NCI-H2029 (cell line): ENCODE measurements at places on chromosomes 11 and 22.

GRCh38 chr22:40818192-40818746 is 877 bp downstream of the SLC25A17 start:
- DNase-seq = no peak

- no peak for DNase-seq
Observed at GRCh38 chr11:103789952-103790351, 246.5 kb upstream of the DDI1 start.

DNA sequence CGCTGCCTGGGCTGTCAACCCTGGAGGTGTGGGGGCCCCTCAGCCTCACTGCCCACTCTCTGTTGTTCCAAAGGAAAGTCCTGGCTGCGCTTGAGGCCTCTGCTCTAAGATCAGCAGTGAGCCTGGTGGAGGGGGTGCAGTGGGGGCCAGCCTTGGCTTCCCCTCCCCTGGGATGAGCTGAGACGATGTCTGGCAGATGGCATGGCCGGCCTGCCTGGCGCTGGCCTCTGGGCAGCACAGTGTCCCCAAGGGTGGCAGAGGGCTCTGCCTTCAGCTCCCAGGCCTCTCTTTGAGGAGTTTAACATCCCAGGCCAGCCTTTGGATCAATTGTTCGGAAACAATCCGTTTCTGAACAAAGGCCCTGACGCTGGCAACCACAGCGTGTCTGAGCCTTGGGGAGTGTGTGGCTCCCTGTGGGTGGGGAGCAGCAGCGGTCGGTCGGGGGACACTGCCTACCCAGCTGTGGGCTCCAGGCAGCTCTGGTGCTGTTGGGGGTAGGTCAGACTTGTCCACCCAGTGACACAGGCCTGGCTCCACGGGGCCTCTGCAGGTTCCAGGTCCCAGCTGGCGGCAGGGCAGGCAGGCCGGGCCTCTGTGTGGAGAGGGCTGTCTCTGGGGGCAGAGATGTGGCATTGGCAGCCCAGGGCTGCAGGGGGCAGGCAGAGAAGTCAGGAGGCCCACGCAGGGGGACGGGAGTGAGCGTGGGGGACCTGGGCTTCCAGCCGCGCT is 12.1 kb downstream of the TSPAN4 start:
- no peak for DNase-seq

GRCh38 chr22:25183949-25184619 is 15.6 kb upstream of the CRYBB3 start:
- DNase-seq = no peak

DNA sequence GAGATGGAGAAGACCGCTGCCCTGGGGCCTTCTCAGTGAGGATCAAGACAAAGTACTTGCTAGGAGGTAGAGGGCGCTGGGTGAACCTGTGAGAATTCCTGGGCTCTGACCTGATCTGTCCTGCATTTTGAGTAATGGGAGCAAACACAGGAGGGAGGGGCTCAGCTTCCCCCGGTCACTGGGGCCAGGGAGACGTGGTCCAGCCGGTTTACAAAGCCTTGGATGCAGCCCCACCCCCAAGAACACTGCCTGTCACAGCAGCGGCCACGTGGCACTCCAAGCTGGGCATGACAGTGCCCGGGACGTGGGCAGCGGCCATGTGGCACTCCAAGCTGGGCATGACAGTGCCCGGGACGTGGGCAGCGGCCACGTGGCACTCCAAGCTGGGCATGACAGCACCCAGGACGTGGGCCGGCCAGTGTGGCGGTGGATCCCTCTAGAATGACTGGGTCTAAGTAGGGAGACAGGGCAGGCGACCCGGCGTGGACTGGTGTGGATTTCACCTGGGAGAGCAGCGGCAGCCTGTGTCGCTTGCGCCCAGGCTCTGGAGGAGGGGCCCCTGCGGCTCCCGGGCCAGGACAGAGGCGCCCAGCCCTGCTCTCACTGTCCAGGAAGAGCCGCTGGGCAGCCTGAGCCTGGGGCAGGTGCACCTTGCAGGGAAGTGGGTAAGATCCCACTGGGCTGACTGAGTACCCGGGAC is 2.5 kb upstream of the TTLL8 start:
- DNase-seq = no peak

- peak; percentile 75 for DNase-seq
Observed at GRCh38 chr11:32894149-32894827, 1.7 kb downstream of the QSER1 start.

DNA sequence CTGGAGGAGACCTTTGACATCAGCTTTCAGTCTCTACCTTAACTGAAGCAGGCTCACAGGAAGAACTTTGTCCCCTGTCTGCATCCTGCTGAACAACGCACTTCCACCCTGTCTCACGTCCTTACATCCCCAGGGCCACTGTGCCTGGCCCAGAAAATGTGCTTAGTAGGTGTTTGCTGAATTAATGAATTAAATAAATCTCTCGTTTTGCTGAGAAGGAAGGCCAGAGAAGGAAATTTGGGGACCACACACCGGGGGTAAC is 54.3 kb upstream of the CREB3L1 start:
- DNase-seq = no peak

DNA sequence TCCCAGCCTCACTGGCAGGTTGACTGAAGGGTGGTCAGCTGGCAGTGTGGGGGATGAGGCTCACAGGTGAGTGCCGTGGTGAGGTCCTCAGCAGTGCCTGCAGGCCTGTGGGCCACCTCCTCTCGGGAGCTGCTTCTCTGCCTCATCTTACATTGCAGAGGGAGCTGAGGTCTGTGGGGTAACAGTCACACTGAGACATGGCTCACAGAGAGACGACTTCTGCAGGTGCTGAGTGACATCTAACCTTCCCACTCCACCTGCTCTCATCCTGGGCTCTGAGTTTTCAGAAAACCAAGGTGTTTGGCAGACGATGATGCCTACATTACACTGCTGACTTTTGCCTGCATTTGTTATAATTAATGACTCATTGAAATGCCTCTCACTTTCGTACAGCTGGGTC is 8.8 kb upstream of the SLC5A1 start:
- no peak for DNase-seq

- DNase-seq = no peak
Observed at GRCh38 chr11:46920755-46921154, 2.4 kb upstream of the LRP4 start.

DNA sequence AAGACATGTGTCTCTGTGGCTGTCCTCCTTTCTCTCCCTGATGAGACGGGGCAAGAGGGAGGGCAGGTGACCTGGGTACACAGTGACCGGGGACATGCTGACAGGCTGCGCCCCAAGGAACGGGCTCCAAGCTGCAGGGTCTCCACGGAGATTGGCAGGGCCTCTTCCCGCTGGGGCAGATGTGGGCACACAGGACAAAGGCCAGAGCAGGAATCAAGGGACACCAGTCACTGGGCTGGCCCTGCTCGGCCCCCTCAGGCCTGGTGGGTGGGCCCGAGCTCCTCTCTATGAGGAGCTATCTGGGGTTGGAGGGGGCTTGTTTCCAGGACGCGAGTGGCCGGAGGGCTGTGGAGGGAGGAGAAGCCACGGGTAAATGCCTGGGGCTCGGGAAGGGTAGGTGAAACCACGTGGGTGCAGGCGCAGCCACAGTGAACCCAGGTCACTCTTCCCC is 11.2 kb downstream of the PNPLA5 start:
- no peak for DNase-seq

- no peak for DNase-seq
Observed at GRCh38 chr11:217704-218103, 10.2 kb downstream of the RIC8A start.

DNA sequence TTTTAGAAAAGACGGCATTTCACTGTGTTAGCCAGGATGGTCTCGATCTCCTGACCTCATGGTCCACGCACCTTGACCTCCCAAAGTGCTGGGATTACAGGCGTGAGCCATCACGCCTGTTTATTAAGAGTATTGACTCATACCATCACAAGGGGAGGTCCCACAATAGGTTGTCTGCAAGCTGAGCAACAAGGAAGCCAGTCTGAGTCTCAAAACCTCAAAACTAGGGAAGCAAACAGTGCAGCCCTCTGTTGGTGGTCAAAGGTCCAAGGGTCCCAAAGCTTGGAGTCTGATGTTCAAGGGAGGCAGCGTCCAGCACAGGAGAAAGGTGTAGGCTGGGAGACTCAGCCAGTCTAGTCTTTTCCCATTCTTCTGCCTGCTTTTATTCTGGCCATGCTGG is 32.8 kb upstream of the LDLRAD3 start:
- no peak for DNase-seq

- no peak for DNase-seq
Observed at GRCh38 chr11:882596-882995, 28.0 kb downstream of the CHID1 start.

- DNase-seq = no peak
Observed at GRCh38 chr22:46446799-46447198, 90.6 kb downstream of the CELSR1 start.

DNA sequence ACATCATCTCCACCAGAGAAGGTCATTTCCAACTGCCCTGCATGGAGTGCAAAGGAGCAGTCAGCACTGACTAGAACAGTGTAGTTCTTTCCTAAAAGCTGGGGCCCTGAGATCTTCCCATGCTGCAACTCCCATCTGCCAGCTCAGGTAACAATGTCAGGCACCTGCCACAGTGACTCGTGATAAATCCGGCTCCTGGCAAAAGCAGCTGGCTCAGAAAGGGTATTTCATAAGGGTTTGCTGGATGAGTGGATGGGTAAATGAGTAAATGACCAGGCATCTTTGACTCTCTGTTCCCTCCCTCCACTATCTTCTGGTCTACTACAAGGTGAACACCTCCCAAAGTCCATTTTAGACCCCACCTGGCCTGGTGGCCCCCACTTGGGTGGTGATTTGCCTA is 403.6 kb downstream of the NXPE2 start:
- peak; percentile 61 for DNase-seq

DNA sequence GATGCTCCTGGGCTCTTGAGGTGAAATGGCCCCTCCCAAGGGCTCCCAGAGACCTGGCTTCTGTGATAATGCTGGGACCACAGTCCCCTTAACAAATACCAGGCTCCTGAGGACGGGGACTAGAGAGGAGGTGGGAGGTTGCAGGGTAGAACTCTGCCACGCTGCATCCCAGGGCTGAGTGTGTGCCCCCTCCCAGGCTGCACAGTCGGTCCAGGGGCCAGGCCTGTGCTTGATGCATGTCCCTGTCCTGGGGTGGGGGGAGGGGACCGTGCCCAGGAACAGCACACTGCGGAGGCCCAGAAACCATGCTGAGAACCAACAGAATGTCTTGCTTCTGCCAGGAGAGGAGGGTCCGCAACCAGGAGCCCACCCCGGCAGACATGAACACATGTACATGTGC is 9.3 kb downstream of the CSF2RB start:
- DNase-seq = no peak

DNA sequence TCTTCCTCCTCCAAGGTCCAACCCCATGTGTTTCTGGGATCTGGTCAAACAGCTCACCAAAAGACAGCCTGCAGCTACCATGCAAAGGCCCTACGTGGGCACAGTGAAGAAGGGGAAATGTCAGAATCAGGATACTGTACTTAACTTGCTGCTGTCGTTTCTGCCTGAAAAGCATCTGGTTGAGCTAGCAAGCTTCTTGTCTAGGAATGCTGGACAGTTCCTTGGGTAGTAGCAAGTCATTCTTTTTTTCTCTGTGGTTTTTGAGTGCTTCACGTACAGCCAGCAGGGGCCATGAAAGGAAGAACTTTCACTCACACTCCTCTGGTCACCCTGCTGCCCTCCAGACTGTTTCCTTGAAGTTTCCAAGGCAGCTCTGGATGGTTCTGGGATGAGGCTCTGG is 24.7 kb downstream of the RCOR2 start:
- no peak for DNase-seq

DNA sequence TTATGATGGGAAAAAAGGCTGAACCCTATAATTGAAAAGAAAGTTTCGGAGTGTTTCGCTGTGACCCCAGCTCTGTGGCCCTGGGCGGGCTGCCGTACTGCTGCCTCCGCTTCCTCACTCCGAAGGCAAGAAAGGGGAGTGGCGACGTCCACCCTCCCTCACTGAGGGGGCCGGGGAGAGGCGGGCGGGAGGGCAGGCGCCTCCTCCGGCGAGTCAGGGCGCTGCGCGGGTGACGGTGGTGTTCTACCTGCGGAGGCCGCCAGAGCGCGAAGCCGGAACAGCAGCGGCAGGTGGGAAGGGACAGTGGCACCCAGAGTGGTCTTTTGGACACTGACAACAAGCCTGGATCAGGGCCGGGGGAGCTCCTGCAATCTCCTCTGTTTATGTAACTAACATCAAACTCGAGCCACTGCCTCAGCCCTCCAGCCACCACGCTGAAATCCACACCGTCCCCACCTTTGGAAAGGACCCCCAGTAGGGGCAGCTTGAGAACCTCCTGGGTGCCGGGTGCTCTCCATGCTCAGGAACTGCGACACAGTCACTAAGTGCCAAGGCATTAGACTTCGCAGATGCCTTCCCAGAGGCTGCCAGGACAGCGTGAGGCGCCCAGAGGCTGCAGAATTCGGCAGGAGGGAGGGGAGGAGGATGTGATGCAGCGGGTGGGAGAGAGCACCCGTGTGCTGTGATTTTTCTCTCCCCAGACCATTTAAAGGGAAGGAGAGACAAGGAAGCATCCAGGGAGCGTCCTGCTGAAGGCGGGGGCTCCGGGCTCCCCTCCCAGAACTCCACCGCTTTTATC is 25.5 kb downstream of the BID start:
- DNase-seq = no peak

GRCh38 chr11:55852141-55852540 is 13.6 kb downstream of the OR5D16 start:
- no peak for DNase-seq

DNA sequence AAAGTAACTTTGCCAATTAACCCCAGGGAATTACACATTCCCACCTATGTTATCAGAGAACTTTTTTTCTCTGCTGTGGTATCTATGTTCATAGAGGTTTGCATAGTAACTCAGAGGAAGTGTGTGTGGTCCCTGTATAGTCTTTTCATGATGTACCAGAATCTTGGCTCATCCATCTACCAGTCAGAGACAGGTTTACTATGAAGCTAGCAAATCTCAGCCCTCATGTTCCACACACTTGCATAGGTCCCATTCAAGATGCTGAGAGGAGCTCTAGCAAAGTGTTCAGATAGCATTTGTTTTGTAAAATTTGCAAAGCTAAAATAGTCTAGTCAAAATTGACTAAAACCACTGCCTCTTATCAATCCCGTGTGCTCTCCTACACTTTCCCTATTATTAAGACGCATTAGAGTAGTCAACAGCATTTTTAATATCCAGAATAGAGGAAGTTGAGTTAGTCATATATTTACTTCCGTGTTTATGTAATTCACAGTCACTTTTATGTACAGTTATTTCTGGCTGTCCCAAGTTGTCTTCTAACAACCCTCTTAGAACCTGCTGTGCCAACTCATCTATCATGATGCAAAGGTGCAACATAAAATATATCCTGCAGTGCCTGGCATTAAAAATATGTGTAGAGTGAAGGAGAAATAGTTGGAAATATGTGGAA is 184.2 kb downstream of the FAM76B start:
- no peak for DNase-seq

GRCh38 chr11:41497974-41498373 is 38.5 kb upstream of the LRRC4C start:
- no peak for DNase-seq

- DNase-seq = no peak
Observed at GRCh38 chr11:13674799-13675509, 6.5 kb downstream of the FAR1 start.

DNA sequence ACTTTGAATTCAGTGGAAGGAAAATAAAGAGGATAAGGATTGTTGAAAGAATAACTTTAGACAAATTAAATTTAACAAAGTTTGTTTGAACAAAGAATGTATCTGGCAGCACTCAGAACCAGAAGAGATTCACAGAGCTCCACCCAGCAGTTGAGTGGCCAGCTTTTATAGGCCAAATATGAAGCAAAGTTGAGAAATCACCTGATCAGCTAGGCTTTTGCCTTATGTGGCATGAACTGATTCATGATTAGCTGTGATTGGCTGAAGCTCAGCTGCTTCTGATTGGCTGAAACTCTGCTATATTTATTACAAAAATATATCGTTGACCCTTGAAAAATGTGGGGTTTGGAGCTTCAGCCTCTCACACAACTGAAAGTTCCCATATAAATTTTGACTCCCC is 62.6 kb downstream of the PIWIL4 start:
- no peak for DNase-seq
